ENCODE measurements at places on chromosomes 11 and 22. TPM values are rescaled to one million over a fixed set of nuclear protein-coding genes. Genes with fewer than 3 reads are reported as not detected.

XKR3 gene
- not detected for total RNA-seq

PGR gene
- total RNA-seq = not detected

JAM3 gene
- 137 TPM for total RNA-seq

MMP12 gene
- total RNA-seq = not detected

CLMP gene
- total RNA-seq = 0.18 TPM

SELENOO gene
- total RNA-seq = 24.1 TPM

OR2AG1 gene
- total RNA-seq = not detected

NCAM1 gene
- not detected for total RNA-seq

OR52I1 gene
- total RNA-seq = not detected

LGALS12 gene
- not detected for total RNA-seq

CDCA5 gene
- total RNA-seq = 34.1 TPM

GAS2L1 gene
- total RNA-seq = 44.0 TPM

OR8G1 gene
- not detected for total RNA-seq

CARNS1 gene
- total RNA-seq = 0.35 TPM

MMP7 gene
- not detected for total RNA-seq

NXPE2 gene
- total RNA-seq = not detected

SCN2B gene
- total RNA-seq = not detected

CCDC134 gene
- total RNA-seq = 8.1 TPM

DUSP8 gene
- total RNA-seq = 8.7 TPM

SCUBE2 gene
- total RNA-seq = 1.6 TPM

SEPTIN3 gene
- not detected for total RNA-seq

Measured in endothelial cell of umbilical vein (primary cell).